ENCODE measurements at places on chromosomes 12 and 14.

DNA sequence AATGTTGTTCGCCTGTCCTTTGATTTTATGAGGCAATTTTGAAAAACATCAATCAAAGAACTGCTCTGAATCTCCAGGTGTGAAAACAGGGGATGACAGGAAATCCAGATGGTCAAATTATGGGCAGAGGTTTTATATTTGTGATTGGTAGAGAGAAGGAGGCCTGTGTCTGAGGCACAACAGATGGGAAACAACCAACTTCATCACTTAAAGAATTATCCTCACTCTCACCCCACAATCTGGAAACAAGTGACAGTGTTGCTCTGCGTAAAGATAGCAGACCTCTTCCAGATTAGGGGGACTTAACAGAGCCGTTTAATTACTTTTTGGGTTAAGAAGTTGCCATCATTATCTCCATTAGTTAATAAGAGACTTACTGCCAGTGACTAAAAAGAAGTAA lies 64.1 kb upstream of the EGLN3 start:
- peak; percentile 72 for DNase-seq

DNA sequence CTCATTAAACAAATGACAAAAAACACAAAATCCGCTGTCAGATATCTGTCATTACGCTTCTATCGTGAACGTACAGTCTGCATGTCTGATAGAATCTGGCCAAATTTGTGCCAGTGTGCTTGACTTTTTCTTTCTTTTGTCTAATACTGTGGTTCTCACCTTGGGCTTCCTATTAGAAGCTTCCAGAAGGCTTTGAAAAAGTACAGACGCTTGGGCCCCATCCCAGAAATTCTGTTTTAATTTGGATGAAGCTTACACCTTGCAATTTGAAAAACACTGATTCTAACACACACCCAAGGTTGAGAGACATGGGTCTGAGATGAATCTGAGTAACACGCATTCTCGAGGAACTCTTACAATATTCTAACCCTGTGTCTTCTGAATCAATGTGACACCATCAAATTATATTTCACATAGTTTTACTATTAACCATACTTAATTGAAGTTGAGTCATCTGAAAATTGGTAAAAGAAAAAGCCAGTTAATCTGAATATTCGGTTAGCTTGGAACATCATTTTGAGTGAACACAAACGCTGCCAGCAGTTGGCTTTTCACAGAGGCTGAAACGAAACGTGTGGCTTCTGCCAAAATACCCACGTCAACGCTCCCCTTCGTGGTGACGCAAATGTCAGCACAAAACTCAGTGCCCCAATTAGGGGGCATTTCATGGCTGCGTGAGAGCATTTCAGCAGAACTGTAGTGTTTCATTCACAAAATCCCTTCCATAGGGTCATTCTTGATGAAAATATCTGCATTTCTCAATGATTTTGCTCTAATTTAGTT lies 420.5 kb downstream of the TMEM132D start:
- no peak for DNase-seq

DNA sequence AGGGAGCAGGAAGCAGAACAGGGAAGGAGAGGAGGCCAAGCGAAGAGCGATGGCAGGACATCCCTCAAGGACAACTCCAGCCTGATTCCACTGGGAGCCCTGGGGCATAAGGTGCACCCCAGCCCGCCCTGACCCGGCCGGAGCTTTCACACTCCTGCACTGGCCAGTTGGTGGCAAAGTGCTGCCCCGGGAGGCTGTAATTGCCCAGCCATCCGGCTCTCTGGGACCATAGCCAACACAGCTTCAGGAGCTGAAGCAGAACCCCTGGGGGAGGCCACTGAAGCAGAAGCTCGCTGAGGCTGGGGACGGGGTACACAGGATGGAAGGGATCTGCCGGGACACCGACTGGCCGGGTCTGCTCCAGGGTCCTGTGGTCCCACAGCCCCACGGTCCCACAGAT lies 41.9 kb upstream of the BEGAIN start:
- DNase-seq = no peak

DNA sequence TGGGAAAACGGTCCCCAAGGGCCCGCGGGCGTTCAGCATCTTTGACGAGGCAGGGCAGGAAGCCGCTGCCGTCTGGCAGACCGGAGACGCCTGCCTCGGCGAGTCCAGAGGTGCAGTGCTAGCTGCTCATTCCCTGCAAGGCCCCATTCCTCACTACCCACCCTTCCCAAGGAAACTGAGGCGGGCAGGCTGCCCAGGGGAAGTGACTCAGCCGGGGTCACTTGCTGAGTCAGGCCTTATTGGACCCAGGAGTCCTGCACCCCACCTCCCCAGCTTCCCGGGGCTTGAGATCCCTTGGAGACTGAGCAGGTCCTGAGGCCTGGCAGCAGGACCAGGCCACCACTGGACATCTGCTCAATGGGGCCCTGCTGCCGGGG lies 3.7 kb downstream of the SH2B3 start:
- DNase-seq = no peak

DNA sequence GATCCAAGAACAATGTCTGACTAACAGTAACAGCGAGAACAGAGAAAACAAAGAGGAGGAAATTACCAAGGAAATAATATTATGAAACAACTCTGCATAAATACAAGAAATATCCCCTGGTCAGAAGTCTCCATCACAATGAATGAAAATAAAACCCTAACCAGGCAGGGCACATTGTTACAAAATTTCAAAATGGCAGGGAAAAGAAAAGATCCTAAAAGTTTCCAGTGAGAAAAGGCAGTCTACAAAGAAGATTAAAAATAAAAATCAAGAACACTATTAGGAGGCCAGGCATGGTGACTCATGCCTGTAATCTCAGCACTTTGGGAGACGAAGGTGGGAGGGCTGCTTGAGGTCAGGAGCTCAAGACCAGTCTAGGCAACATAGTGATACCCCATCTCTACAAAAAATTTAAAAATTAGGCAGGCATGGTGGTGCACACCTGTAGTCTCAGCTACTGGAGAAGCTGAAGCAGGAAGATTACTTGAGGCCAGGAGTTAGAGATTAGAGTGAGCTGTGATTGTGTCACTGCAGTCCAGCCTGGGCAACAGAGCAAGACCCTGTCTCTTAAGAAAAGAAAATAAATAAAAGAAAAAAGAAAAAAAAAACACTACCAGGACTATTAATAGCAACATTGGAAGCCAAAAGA lies 47.8 kb downstream of the FERMT2 start:
- peak; percentile 45 for DNase-seq

GRCh38 chr12:109759595-109759994 lies 46.0 kb downstream of the FAM222A start:
- no peak for DNase-seq

- peak; percentile 92 for DNase-seq
Measured at GRCh38 chr14:53979113-53979681, 22.6 kb upstream of the BMP4 start.

GRCh38 chr12:32568228-32568627 lies 110.9 kb upstream of the DNM1L start:
- DNase-seq = peak; percentile 30

DNA sequence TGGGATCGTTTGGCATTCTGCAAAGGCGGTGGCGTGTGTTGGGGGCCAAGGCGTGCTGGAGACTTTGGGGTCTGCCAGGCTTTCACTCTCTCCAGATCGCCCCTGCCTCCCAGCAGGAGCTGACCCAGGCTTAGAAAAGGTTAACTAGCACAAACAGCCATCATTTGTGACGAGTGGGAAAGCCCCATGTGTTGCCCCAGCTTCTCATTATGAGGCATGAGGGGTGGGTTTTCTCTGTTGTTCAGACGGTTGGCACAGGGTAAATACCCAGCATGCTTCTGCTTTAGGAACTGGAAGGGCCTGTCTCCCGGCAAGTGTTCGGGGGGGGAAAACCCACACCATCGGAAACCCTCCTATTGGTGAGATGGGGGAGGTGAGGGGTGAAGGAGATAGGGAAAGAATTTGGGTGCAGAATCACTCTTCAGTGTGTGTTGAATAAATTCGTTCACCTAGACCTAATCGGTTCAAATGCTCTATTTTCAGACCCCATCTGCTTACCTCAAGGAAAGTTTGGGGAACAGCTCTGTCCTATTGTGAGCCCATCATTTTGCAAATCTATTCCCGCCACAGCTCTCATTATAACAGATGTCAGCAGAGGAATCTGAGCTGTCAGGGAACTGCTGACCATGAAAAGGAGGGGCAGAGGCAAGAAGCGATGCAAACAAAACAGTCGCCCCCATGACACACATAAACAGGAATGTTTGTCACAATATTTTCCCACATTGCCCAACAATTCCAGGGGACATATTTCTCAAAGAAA lies 34.7 kb upstream of the C12orf42 start:
- no peak for DNase-seq

- DNase-seq = no peak
Measured at GRCh38 chr12:132163041-132163910, 19.0 kb downstream of the NOC4L start.

GRCh38 chr14:83425138-83425537 lies 1891.5 kb upstream of the SEL1L start:
- DNase-seq = peak; percentile 13

DNA sequence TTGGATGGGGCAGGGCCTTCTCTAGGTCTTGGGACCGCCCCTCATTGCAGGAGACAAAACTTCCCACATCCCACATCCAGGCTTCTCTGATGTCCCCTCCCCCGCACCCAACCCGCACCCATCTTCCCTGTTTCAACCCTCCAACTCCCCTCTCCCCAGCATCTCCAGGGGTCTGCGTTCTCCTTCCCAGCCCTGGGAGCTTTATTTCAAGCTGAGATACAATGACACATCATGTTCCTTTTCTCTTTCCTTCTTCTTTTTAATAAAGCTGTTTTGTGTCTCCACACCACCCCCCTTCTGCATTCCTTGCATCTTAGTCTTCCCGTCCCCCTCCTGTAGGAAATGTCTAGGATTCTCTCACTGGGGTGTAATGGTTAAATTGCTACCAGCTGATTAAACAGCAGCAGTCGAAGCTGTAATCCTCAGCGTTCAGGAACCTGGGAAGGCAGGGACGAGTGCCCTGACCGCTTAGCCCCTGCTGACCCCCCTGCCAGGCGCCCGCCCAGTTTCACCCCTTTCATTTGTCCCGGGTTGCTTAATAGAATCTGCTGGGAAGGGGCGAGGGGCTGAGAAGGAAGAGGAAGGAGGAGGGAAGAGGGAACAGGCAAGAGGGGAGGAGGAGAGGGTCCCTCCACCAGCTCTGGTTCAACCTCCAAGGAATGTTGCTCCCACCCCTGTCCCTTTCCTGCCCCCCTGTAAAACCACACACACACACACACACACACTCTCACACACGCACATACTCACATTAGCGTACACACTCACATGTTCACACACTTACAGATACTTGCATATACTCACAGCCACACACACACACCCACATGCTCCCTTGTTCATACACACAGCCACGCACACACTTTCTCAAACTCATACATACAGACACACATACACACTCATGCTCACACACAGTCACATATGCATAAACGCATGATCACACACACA lies 104.5 kb upstream of the MED13L start:
- peak; percentile 98 for DNase-seq

- no peak for DNase-seq
Measured at GRCh38 chr14:78316786-78317185, 146.6 kb downstream of the NRXN3 start.

DNA sequence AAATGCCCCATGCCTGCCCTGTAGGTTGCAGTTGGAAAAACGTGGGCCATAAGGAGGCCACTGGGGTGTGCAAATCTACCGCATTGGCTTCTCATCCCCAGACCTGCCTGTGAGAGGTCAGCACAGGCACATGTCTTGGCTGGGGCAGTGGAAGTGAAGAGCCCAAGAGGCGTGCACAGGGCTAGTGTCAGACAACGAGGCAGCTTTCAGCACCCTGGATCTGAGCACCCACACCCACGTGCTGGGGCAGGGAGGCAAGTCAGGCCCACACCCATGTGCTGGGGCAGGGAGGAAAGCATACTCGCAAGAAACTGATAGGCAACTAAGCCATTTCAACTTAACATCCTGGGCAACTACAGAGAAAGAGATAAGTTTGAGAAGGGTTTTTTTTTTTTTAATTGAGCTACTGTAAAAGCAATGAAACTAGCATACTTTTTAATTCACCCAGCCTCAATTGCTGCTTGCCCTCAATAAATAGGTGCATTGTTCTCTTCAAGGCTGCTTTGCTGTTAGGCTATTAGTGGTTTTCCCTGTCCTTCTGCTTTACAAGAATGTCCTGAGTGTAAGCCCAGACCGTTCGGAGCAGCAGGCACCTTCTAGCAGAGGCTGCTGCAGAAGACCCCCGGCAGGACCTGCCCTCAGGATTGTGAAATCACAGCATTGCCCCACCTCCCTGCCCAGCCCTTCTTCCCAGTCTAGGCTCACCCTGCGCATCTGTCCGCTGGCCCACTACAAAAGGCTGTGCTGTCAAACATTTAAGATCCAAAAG lies 355.3 kb upstream of the FKBP4 start:
- no peak for DNase-seq

DNA sequence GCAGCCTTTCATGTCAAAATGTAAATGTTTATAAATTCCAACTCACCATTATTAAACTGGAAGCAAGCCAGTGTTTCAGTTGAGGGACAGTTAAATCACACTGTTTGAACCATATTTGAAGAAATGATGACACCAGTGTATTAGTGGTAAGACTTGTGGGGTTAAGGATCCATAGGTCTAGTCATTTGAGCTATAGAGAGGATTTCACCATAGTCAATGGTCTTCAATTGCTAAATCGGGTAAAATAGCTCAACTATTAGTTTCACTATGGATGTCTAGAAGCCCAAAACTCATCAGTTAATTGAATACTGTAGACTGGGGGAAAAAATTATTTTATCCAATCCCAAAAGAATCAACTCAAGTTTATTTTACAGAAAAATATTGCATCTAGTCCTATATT lies 659.1 kb downstream of the NRXN3 start:
- no peak for DNase-seq

DNA sequence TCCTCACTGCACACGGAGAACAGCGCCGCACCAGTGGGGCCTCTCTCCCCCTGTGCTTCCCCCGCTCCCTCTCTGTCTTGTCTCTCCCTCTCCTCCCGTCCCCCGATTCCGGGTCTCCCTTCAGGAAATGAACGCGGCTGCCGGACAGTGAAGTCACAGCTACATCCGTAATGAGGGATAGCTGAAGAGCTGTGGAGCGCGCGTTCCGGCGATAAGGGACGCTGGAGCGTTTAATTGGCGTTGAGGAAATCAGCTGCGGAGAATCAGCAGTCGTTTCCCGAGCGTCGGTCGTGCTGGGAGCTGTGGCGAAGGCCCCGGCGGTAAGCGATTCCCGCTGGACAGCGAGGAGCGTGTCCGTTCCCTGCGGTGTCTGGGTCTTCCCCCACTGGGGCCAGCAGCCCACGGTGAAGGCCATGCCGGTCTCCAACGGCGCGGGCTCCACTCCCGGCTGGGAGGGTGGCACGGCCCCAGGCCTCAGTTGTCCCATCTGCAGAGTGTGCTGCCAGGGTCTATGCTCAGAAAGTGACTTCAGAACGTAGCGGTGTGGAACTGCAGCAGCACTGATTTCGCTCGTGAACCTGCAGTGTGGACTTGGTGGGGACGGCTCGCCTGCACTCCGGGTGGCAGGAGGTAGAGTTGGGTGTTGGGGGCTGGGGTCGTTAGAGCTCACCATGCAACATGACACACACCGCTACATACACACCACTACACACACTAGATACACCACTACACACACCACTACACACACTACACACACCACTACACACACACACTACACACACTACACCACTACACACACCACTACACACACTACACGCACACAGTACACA lies 10.9 kb downstream of the NOC4L start:
- DNase-seq = peak; percentile 29

GRCh38 chr12:109608793-109609192 lies 35.2 kb downstream of the MVK start:
- no peak for DNase-seq

- no peak for DNase-seq
Measured at GRCh38 chr12:49041881-49042484, 18.6 kb downstream of the KMT2D start.

Data from mesendoderm (in vitro differentiated cells).